HepG2 (cell line): ENCODE measurements at places on chromosomes 7 and 10. TPM values are rescaled to one million over a fixed set of nuclear protein-coding genes. Genes with fewer than 3 reads are reported as not detected.

GRCh38 chr10:114519306-114519669 is 115.0 kb upstream of the AFAP1L2 start:
- H3K4me1 ChIP-seq: peaks cover 96% of the 10 kb centered on the region
- peak overlapping the region; percentile 55 for H3K27ac ChIP-seq
- H3K4me3 ChIP-seq: no peak overlapping the region
- H3K27me3 ChIP-seq: no peaks in the 10 kb centered on the region
- DNase-seq: no peak
- peaks cover 23% of the 10 kb centered on the region; the same call in 2 of the 3 replicates for H3K36me3 ChIP-seq

DNA sequence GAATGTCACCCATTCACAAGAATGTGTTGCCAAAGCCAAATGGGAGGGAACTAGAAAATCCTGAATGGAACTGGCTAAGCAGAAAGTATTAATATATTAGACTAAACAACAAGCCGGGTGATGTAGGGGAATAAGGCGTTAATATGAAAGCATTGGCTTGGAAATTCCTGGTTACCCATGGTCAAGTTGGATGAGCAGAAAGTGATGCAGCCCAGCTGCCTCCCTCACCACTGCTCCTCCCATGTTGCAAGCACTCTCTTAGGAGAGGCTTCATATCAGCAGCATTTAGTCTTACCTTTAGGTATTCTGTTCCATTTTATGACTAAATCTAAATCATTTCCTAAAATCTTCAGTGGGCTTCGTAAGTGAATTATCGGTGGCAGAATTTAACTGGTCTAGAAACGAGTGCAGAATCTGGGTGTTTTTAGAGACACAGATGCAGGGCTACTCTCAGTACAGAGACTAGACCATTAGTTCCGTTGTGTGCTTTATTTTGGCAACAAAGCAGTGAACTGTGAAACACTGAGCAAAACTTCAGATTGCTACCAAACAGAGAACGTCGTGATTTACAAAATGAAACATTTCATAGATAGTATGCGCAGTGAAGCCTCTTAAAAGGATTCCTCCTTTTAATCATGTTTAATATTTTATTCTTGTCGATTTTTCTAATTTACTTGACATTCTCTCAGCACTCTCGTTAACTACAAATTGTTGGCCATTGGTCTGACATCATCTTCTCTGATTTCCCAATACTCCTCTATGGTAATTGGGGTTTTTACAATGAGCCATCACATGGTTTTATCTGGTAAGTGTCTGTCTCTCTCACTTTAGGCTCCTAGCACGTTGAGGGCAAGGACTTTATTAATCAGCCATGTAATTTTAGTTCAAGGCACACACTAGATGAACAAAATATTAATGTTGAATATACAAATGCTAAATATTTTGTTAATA is 22.0 kb upstream of the HGF start:
- H3K4me3 ChIP-seq: no peak overlapping the region
- no peaks in the 10 kb centered on the region for H3K27me3 ChIP-seq
- no peak for DNase-seq

DNA sequence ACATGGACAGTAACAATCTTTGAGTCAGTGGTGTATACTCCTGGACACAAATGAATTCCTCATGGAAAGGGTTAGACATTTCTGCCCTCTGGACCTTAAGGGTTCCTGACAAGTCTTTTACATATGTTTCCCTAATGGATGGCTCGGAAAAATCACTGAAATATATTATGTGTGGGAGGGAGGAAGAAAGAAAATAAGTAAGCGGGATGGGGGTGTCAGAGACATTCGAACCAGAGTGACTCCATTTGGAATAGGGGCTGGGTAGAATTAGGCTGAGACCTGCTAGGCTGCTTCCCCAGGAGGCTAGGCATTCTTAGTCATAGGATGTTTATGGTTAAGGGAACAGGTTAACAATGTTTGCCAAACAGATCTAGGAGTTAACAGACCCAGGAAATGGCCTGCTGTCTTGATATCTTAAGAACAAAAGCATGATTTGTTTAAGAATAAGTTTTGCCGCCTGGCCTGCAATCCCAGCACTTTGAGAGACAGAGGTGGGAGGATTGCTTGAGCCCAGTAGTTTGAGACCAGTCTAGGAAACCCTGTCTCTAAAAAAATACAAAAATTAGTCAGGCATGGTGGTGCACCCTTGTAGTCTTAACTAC is 1241.7 kb downstream of the TYW1 start:
- no peak overlapping the region for H3K4me3 ChIP-seq
- H3K36me3 ChIP-seq: no peaks in the 10 kb centered on the region
- DNase-seq: no peak
- no peaks in the 10 kb centered on the region for H3K27me3 ChIP-seq
- no peaks in the 10 kb centered on the region for H3K4me1 ChIP-seq
- no peak overlapping the region for H3K27ac ChIP-seq

GRCh38 chr10:126387931-126388911 is at the start of gene ADAM12:
TSS of gene ADAM12 (minus strand) at chr10:126388477. CDS start at chr10:126388145, 332 bp downstream.
- no peaks in the 10 kb centered on the region; the same call in none of the 2 replicates for H3K27me3 ChIP-seq
- H3K27ac ChIP-seq: no peak within 1 kb of the TSS
- DNase-seq: no peak
- no peaks in the 10 kb centered on the region for H3K36me3 ChIP-seq
- H3K4me3 ChIP-seq: no peak within 1 kb of the TSS

DNA sequence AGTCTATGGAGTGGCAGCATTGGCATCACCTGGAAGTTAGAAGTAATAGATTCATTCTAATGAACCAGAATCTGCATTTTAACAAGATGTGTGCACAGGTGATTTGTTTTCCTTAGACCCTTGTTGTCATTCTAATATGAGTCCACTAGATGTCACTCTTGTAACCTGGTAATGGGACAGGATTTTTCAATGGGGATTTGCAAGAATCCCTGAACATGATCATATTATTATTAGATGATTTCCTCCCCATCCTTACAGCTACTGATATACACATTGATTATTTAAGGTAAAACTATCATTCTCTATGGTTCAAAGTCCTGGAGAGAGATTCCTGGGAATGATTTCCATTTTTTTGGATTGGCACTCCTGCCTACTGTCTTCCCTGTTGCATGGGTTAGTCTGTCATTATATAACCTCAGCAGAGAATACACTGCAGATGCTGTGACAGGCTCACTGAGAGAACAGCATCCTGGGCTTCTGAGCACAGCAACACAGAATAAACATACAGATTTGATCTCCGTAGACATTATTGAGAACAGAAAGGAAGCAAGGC is 194.9 kb downstream of the SUGCT start:
- no peaks in the 10 kb centered on the region for H3K4me1 ChIP-seq
- H3K36me3 ChIP-seq: no peaks in the 10 kb centered on the region

DNA sequence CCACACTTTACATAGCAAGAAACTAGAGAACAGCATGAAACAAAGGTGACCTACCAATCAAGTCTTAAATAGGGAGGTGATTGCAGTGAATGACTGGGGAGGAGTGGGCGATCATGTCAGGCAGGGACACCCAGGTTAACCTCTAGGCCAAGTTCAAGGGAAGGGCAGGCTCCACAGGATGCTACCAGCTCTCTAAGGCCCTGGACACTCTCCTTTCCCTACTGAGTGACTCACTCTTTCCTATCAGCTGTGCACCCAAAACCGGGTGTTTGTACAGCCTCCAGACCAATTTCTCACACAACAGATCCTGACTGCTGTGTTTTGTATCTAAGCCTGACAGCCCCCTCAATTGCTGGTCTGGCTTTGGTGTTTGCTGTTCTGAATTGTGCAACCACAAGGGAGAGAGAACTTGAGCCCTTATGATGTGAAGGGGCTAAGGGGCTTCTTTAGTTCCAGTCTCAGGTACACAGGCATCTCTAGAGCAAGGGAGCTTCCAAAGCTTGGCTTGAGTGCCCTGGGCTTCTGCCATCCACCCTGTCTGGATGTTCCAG is 107.8 kb downstream of the TBXAS1 start:
- no peaks in the 10 kb centered on the region for H3K27me3 ChIP-seq
- DNase-seq: peak; percentile 62
- H3K4me1 ChIP-seq: peaks cover 14% of the 10 kb centered on the region; the same call in 1 of the 2 replicates
- H3K27ac ChIP-seq: no peak overlapping the region
- no peak overlapping the region for H3K4me3 ChIP-seq

GRCh38 chr7:3065724-3066143 is 22.1 kb upstream of the CARD11 start:
- no peak overlapping the region for H3K4me3 ChIP-seq
- H3K4me1 ChIP-seq: no peaks in the 10 kb centered on the region
- no peak overlapping the region for H3K27ac ChIP-seq

- no peaks in the 10 kb centered on the region for H3K4me1 ChIP-seq
- no peaks in the 10 kb centered on the region for H3K36me3 ChIP-seq
- H3K27me3 ChIP-seq: no peaks in the 10 kb centered on the region
- DNase-seq: no peak
- H3K27ac ChIP-seq: no peak overlapping the region
- H3K4me3 ChIP-seq: no peak overlapping the region
Observed at GRCh38 chr7:117901089-117901797, 28.0 kb upstream of the CTTNBP2 start.

GRCh38 chr10:368579-369220 is 233.4 kb downstream of the ZMYND11 start:
- peaks cover 14% of the 10 kb centered on the region for H3K4me1 ChIP-seq
- H3K4me3 ChIP-seq: no peak overlapping the region
- DNase-seq: no peak
- H3K27me3 ChIP-seq: no peaks in the 10 kb centered on the region
- H3K27ac ChIP-seq: no peak overlapping the region

- H3K27me3 ChIP-seq: no peaks in the 10 kb centered on the region
- no peak overlapping the region for H3K27ac ChIP-seq
- H3K4me3 ChIP-seq: no peak overlapping the region
- H3K4me1 ChIP-seq: peaks cover 23% of the 10 kb centered on the region
- no peaks in the 10 kb centered on the region for H3K36me3 ChIP-seq
- DNase-seq: no peak
Observed at GRCh38 chr7:30528779-30529178, 24.1 kb upstream of the GGCT start.

- peaks cover 86% of the 10 kb centered on the region for H3K4me1 ChIP-seq
- H3K27me3 ChIP-seq: no peaks in the 10 kb centered on the region
- peak overlapping the region; percentile 69 for H3K4me3 ChIP-seq
- H3K36me3 ChIP-seq: peaks cover 16% of the 10 kb centered on the region
- DNase-seq: no peak
- peak overlapping the region; percentile 89 for H3K27ac ChIP-seq
Observed at GRCh38 chr10:62048470-62048869, 147.0 kb downstream of the ARID5B start.

Gene LIPF
- not detected in 2 replicates for total RNA-seq

Gene FAM20C
- 14.5 and 19.9 TPM in 2 replicates for total RNA-seq

Gene IGFBP3
- not detected in 2 replicates for total RNA-seq

Gene OR2A14
- total RNA-seq: not detected in 2 replicates

Gene CYP2C19
- not detected in 2 replicates for total RNA-seq

Gene SYNPO2L
- not detected in 2 replicates for total RNA-seq

Gene VSIR
- 0.36 and 0.44 TPM in 2 replicates for total RNA-seq

Gene RSPH10B2
- 0.31 TPM in 1 of 2 replicates, not detected in the other for total RNA-seq
